CD4-positive, alpha-beta memory T cell (primary cell): ENCODE measurements at places on chromosomes 3 and 15. TPM values are rescaled to one million over a fixed set of nuclear protein-coding genes. Genes with fewer than 3 reads are reported as not detected.

CLDN1 gene
- total RNA-seq, result not detected

THRB gene
- total RNA-seq, result not detected

NR2E3 gene
- not detected for total RNA-seq

WHAMM gene
- 31.6 TPM for total RNA-seq

ZMAT3 gene
- 18.5 TPM for total RNA-seq

TMEM44 gene
- 1.9 TPM for total RNA-seq

EXD1 gene
- not detected for total RNA-seq

ALG3 gene
- total RNA-seq, result 37.5 TPM

DNA sequence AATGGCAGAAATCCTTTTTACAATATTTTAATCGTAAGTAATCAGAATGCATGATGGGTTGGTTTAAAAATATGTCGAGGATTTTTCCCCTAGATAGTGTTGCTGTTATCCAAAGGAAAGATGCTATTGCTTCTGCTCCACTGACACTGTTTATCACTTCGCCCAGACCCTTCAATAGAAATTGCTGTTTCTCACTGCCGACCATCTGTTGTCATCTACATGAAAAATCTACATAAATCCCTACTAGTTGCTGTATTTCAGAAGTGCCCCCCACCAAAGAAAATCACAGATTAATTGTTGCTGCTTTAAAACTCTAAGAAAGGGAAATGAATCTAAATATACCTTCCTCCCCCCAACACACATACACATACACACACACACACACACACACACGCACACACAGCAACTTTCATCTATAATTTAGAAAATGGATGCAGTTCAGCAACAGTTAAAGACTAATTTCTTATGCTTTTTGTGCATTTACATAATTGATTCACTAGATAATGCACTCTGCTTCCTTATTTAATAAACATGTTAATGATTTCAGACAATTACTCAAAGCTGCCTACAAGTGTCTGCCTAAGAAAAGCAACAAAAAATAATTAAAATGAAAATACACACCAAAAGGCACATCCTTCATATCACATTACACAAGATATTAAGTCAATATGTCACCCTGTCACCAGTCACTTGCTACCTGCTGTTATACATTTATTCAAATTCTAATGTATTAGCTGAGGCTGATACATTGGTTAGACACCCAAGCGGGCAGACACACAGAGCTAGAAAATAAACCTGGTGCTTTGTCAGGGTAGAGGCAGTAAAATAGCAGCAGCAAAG, 82.8 kb downstream of the RORA start:
- peaks cover 16% of the 10 kb centered on the region for H3K27me3 ChIP-seq
- H3K36me3 ChIP-seq, result no peaks in the 10 kb centered on the region
- DNase-seq, result no peak

- DNase-seq, result no peak
- no peak overlapping the region for H3K27ac ChIP-seq
- H3K4me3 ChIP-seq, result no peak overlapping the region
- H3K4me1 ChIP-seq, result no peaks in the 10 kb centered on the region
- H3K27me3 ChIP-seq, result no peaks in the 10 kb centered on the region
These were observed 45.5 kb downstream of the GPR149 start for GRCh38 chr3:154384479-154384878.

GRCh38 chr15:48242535-48242934, 36.4 kb downstream of the SLC12A1 start:
- no peak for DNase-seq
- H3K4me1 ChIP-seq, result no peaks in the 10 kb centered on the region
- H3K4me3 ChIP-seq, result no peak overlapping the region
- no peak overlapping the region for H3K27ac ChIP-seq

- no peaks in the 10 kb centered on the region for H3K27me3 ChIP-seq
- no peak for DNase-seq
- H3K4me1 ChIP-seq, result peaks cover 20% of the 10 kb centered on the region
- no peaks in the 10 kb centered on the region for H3K36me3 ChIP-seq
- H3K4me3 ChIP-seq, result no peak overlapping the region
These were observed 1.5 kb downstream of the ABHD5 start for GRCh38 chr3:43692085-43692855.

DNA sequence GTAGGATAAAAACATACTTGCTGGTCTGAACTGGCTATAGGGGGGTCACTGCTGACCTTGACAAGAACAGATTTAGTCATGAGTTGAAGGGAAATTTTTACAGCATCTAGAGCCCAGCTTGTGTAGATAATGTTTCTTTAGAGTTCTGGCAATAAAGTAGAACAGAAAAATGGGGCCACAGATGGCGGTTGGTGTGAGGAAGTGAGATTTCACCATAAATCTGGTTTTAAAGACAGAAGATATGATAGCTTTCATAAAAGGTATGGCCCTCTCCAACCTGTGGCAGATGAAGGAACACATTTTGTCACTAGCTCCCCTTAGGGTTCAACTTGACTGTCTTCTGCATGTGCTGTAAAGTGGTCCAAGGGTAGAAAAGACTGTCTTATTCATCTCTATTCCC, 24.3 kb upstream of the IMPDH2 start:
- no peaks in the 10 kb centered on the region for H3K4me1 ChIP-seq
- peaks cover 32% of the 10 kb centered on the region for H3K36me3 ChIP-seq
- H3K4me3 ChIP-seq, result no peak overlapping the region
- no peak overlapping the region for H3K27ac ChIP-seq
- no peak for DNase-seq

- H3K27me3 ChIP-seq, result no peaks in the 10 kb centered on the region
- H3K27ac ChIP-seq, result no peak overlapping the region
- no peak for DNase-seq
- no peak overlapping the region for H3K4me3 ChIP-seq
- H3K36me3 ChIP-seq, result no peaks in the 10 kb centered on the region
- H3K4me1 ChIP-seq, result no peaks in the 10 kb centered on the region
These were observed 551.6 kb downstream of the ZIC1 start for GRCh38 chr3:147960786-147961185.

DNA sequence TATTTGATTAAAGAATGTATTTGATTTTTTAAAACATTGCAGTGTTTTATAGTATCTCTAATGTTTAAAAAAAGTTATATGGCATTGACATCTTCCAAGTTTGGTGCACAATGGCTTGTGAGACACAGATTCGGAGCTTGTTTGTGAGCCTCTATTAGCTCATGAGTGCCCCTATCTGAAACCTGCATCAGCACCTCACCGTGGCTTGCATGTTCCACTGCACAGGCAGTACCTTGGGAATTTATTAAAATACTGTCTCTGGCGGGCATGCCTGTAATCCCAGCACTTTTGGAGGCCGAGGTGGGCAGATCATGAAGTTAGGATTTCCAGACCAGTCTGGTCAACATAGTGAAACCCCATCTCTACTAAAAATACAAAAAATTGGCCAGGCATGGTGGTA, 6.8 kb upstream of the RTP2 start:
- H3K4me3 ChIP-seq, result no peak overlapping the region
- peaks cover 12% of the 10 kb centered on the region for H3K4me1 ChIP-seq
- H3K27me3 ChIP-seq, result no peaks in the 10 kb centered on the region
- H3K36me3 ChIP-seq, result no peaks in the 10 kb centered on the region
- H3K27ac ChIP-seq, result no peak overlapping the region

GRCh38 chr3:178476886-178477285, 59.4 kb upstream of the KCNMB2 start:
- no peaks in the 10 kb centered on the region for H3K27me3 ChIP-seq
- DNase-seq, result no peak
- H3K27ac ChIP-seq, result no peak overlapping the region
- H3K4me1 ChIP-seq, result no peaks in the 10 kb centered on the region

- H3K4me1 ChIP-seq, result no peaks in the 10 kb centered on the region
- DNase-seq, result no peak
- H3K27me3 ChIP-seq, result no peaks in the 10 kb centered on the region
- H3K27ac ChIP-seq, result no peak overlapping the region
- H3K36me3 ChIP-seq, result no peaks in the 10 kb centered on the region
- H3K4me3 ChIP-seq, result no peak overlapping the region
These were observed 57.8 kb downstream of the MAP3K13 start for GRCh38 chr3:185420762-185421161.

- H3K4me3 ChIP-seq, result no peak overlapping the region
- H3K36me3 ChIP-seq, result no peaks in the 10 kb centered on the region
- peaks cover 54% of the 10 kb centered on the region for H3K4me1 ChIP-seq
- no peak overlapping the region for H3K27ac ChIP-seq
These were observed 15.4 kb downstream of the CRTC3 start for GRCh38 chr15:90545095-90545494.

DNA sequence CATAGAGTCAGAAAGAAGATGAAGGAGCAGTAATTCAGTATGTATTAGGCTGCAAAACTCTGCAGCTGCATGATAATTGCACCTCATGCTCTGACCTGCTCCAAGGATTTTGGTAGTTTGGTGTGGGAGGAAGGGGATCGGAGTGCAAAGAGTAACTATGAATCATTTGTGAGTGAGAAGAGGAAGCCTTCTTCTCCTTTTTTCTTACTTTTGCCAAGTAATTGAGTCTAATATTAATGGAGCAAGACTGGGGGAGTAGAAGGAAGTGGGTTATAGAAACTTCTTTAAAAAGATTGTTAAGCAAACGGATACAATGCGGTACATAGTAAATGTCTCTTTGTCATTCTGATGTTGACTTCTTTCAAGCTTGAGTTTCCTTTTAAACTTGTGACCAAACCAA, 276.5 kb downstream of the EDEM1 start:
- DNase-seq, result no peak
- no peaks in the 10 kb centered on the region for H3K36me3 ChIP-seq
- H3K27ac ChIP-seq, result no peak overlapping the region
- no peaks in the 10 kb centered on the region for H3K27me3 ChIP-seq
- H3K4me1 ChIP-seq, result no peaks in the 10 kb centered on the region
- H3K4me3 ChIP-seq, result no peak overlapping the region

DNA sequence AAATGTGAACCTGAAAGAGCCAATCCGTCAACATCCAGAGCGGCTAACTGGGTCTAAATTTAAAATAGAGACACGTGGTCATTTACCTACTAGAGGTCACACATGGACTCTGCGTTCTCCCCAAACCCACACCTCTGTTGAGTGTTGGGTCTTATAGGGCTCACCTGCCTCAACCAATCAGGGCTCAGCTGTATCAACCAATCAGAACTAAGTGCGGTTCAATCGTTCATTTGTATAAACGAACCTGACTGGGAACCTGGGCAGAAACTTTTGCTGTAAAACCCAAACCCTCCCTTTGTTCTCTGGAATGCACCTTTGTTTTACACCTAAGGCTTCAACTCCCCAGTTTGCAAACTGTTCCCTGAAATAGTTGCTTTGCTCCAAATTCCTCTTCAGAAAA, 8.9 kb downstream of the DNAAF4 start:
- H3K4me1 ChIP-seq, result peaks cover 5% of the 10 kb centered on the region
- no peak for DNase-seq
- H3K36me3 ChIP-seq, result no peaks in the 10 kb centered on the region
- no peaks in the 10 kb centered on the region for H3K27me3 ChIP-seq
